ENCODE measurements at places on chromosomes 1 and 21.

GRCh38 chr1:97160818-97161217 is 439.2 kb downstream of the PTBP2 start:
- no peak for DNase-seq

DNA sequence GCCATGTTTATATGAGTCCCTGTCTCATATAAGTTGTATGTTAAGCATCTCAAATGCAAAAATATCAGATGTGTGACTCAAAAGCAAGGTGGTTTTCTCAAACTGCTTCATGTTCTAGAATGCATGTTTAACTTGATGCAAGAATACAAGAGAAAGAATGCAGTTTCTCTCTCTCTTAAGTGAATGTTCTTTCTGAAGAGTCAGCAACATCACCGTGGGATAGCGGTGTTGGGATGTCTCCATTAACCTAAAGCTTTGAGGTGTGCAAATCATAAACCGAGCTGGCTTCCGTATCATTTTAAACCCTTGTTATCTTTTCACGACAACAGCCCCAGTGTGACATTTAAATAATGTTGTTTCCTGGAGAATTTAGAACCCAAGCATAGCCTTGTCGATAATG is 48.4 kb upstream of the TARBP1 start:
- DNase-seq = no peak

GRCh38 chr21:25323356-25323949 is 283.8 kb downstream of the MRPL39 start:
- DNase-seq = no peak

GRCh38 chr1:177255411-177255810 is 84.7 kb downstream of the BRINP2 start:
- no peak for DNase-seq

- DNase-seq = no peak
Observed at GRCh38 chr1:12556957-12557935, 60.8 kb downstream of the DHRS3 start.

GRCh38 chr1:41504114-41505035 is 19.9 kb upstream of the EDN2 start:
- DNase-seq = no peak

- no peak for DNase-seq
Observed at GRCh38 chr1:233641029-233641428, 27.1 kb downstream of the KCNK1 start.

Measured in breast epithelium (tissue), 4 donors.